ENCODE measurements at places on chromosomes 4 and X.

- no peak for DNase-seq
These were observed 983.7 kb upstream of the LCORL start for GRCh38 chr4:19005211-19005610.

GRCh38 chr4:89595125-89595789 lies 241.7 kb downstream of the SNCA start:
- DNase-seq: no peak

DNA sequence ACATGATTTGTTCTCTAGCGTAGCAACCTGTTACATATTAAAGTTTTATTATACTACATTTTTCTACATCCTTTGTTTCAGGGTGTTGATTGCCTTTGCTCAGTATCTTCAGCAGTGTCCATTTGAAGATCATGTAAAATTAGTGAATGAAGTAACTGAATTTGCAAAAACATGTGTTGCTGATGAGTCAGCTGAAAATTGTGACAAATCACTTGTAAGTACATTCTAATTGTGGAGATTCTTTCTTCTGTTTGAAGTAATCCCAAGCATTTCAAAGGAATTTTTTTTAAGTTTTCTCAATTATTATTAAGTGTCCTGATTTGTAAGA lies 2.4 kb downstream of the ALB start:
- no peak for DNase-seq

- peak; percentile 2 for DNase-seq
These were observed 10.4 kb upstream of the PORCN start for GRCh38 chrX:48498374-48498809.

DNA sequence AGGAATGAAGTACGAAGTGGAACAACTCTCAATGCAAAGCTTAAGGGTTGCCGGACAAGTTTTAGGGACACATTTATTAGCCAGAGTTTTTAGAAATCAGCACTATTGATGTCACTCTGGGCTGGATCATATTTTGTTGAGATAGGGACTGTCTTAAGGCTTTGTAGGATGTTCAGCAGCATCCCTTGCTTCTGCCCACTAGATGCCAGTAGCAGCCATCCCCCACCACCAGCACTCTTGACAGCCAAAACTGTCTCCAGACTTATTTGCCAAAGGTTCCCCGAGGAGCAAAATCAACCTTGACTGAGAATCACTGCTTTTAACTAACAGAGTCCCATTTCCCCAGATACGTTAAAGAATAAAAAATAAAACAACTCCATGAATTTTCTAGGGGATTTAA lies 1497.3 kb downstream of the STIM2 start:
- DNase-seq: no peak

DNA sequence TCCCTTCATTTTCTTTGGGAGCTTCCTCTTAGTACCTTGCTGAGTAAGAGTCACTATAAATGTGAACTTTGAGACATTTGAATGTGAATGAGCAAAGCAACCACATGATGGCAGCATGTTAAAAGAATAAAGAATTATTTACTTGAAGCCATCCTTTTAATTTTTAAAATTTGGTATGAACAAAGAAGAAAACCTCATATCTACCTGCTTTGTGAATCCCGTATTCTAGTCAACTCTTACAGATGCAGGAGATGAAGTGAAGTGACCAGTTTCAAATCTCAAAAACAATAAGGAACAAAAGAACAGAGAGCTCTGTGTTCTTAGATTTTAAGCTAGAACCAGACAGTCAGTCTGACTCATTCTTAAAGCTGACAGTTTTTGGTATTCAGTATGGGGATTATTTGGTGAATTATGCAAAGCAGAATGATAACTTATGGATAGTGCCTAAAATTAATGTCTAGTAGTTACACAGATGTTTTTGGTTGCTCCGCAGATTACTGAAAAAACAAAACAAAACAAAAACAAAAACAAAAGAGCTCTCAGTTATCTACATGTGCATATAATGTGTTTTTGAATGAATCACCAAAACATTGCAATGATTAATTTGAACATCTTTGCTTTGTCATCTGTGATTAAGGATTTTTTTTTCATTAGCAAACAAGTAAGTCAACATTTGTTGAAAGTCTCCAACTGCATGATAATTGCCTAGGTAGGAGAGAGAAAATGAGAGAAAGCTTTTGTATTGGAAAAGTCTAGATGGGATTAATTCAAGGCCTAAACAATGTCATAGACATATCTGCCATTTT lies 48.2 kb upstream of the H2AZ1 start:
- DNase-seq: no peak

DNA sequence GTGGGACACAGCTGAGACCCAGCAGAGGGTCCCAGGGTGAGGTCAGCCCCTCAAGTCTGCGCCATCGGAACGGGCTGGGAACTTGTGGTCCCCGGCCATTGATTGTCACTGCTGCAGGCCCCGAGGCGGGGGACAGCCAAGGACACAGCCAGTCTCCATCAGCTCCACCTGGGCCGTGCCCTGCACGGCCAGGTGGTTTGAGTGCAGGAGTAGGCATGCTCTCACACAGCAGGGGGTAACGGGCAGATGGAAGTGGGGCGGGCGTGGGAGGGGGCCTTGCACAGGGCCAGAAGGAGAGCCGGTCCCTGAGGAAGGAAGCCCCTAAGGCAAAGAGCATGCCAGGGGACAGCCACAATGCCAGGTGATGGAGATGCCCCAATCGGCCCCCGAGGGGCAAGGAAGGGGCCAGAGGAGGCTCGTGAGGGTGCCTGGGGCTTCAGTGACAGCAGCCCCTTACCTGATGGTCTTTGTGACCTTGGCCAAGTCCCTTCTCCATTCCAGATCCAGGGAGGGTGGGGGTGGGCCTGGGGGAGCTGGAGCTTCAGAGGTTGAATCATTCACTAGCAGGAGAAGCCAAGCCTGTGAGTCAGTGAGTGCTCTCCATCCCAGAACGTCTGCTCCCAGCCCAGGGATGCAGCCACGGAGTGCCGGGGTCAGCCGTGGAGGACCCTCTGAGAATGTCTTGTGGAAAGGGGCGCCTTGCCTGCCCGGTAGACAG lies 2.3 kb downstream of the ATP2B3 start:
- no peak for DNase-seq

DNA sequence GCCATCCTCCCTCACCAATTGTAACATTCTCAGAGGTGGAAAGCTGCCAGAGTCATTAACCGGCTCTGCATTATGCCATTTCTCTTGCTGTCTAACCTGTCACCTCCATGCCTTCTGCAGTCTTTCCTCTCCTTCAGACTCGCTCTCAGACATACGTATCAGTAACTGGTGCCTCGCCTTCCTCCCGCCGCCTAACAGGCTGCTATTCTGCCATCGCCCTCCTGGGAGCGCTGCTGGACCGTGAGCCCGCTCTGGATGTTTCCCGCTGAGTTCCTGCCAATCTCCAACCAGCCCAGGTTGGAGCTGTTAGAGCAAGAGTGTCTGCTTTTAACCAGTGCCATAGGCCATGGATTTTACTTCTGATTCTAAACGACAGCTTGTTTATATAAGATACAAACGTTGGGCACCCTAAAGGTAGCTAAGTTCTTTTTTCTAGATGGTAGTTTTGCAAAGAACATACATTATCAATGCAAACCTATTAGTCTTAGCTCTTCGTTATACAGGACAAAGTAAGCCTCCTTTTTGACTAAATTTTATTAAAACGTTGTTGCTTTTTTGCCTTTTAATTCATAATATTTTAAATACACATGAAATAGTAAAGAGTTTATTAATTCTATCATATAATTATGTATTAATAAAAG lies 59.5 kb upstream of the NEIL3 start:
- peak; percentile 43 for DNase-seq

GRCh38 chrX:37287741-37288444 lies 61.3 kb upstream of the PRRG1 start:
- no peak for DNase-seq

GRCh38 chr4:659851-660250 lies 14.2 kb downstream of the ATP5ME start:
- no peak for DNase-seq

DNA sequence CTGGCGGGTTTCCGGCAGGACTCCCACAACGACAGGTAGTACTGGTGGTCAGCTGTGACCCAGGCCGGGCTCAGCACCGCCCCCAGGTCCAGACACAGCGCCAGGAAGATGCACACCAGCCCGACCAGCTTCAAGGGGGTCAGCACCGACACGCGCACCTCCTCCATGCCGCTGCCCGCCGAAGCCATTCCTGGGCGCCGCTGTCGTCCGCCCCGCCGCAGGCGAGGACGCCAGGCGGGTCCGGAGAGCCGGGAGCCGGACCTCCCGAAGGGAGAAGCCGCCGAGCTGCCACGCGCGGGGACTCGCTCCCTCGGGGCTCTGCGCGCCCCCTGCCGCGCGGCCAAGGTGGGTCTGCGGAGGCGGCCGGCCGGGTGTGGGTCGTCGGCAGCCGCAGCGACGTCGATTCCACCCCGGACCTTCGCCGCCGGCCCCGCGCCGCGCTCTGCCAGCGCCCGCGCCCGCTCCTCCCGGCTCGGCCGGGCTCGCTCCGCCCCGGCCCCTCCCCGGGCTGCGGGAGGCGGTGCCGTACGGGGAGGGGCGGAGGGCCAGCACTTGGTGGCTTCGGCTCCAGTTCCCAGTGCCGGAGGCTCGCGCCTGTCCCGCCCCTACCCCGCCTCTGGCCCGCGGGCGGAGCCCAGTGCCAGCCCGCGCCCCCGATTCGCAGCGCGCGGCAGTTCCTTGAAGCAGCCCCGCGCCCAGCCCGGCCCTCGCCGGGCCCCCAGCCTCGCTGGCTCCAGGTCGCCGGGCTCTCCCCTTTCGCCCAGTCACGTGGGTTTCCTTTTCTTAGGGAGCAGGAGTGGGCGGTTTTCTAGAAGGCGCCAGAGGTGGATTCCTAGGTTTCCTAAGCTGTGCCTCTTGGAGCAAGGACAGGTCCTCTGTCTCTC lies at the start of gene TMEM47:
Gene TMEM47, minus strand, starts transcription at position 444 of the 884 bp plus-strand sequence. Its CDS starts 256 bp downstream, at position 188.
- no peak for DNase-seq

DNA sequence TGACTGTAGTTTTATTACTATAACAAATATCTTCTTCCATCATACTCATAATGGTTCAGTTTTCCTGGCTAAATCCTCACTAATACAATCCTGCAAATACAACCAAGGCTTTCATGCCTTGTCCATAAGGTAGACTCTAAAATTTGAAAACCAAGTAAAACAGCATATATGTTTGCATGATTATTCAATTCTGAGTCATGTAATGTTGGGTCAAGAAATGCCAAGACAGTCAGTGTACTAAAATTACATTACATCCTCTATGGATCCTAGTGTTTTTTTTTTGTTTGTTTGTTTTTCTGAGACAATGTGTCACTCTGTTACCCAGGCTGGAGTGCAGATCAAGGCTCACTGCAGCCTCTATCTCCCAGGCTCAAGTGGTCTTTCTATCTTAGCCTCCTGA lies 38.6 kb upstream of the TEX13D start:
- no peak for DNase-seq

GRCh38 chrX:137428221-137428661 lies 137.7 kb upstream of the ZIC3 start:
- no peak for DNase-seq

DNA sequence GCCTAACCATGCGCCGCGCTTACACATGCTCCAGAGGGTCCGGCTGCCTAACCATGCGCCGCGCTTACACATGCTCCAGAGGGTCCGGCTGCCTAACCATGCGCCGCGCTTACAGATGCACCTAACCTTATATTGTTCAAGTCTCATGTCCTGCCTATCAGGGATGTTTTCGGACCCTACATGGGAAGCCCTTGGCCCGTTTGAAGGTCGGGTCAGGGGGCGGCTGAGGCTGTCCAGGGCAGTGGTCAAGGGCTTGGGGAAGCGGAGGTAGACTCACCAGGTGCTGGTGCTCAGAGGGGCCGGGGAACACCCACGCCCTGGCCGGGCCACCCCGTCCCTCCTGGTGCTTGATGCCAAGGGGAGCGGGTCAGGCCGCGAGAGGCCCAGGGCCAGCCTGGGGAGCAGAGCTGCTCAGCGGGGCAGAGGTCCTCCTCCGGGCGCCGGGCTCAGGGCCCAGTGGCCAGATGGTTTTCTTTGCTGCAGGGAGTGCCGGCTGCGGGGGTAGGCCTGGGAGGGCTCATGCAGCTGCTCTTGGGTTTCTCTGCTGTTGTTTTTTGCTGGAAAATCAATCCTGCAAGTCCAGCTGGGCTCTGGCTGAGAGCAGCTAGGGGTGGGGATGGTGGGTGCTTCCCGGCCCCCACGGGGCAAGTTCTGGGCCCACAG lies 35.4 kb upstream of the SPON2 start:
- no peak for DNase-seq

Measured in bone marrow (tissue), 2 donors.